Activated T-cell treated with anti-CD3 and anti-CD28 coated beads, Interleukin-2, amount 50 U/mL, for 4 hours (primary cell): ENCODE measurements at places on chromosomes 7 and 10. TPM values are rescaled to one million over a fixed set of nuclear protein-coding genes. Genes with fewer than 3 reads are reported as not detected.

GNA12 gene
- 25.7 TPM for total RNA-seq

GRCh38 chr7:22325671-22326070 is 31.3 kb downstream of the RAPGEF5 start:
- no peak for DNase-seq

- no peak for DNase-seq
Observed at GRCh38 chr7:97317575-97317974, 200.1 kb downstream of the SDHAF3 start.

STOX1 gene
- total RNA-seq: 0.35 TPM

- no peak for DNase-seq
Observed at GRCh38 chr10:112713411-112713810, 236.6 kb upstream of the TCF7L2 start.

DNA sequence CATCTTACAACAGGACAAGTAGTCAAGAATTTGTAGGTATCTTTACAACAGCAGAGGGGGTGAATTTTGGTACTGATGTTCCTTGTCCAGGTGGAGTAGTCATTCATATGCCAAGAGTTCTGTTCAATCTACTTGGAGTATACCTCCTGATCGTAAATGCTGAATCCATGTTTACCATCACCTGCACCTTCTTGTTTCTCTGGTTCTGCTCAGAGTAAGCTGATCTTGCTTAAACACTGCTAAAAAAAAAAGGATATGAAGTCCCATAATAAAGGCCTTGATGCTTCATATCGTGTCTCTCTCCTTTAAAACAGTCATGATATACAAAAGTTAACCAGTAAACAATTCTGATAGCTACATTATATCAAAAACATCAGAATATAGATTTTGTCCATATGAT is 45.3 kb upstream of the FOXP2 start:
- DNase-seq: no peak

CADPS2 gene
- total RNA-seq: 0.16 TPM

- no peak for DNase-seq
Observed at GRCh38 chr7:151264615-151265014, 16.1 kb upstream of the SMARCD3 start.

DNA sequence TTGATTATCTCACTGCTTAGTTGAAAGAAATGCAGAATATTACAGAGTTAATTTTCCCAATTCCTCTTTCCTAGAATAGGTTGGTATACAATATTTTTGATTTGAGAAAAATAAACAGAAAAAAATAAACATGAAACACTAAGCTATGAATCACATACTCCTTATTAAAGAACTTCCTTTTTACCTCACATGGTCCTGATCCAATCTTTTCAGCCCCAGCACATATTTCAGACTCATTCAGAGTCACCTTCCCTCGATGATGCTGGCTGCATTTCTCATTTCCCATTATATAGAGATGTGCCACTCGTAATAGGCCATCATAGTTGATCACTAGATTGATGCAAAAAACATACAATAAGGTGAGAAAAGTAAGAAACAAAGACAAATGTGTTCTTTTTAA is 64.6 kb downstream of the HGF start:
- DNase-seq: no peak

GRCh38 chr10:47101807-47102206 is 190.6 kb downstream of the PTPN20 start:
- no peak for DNase-seq

DNA sequence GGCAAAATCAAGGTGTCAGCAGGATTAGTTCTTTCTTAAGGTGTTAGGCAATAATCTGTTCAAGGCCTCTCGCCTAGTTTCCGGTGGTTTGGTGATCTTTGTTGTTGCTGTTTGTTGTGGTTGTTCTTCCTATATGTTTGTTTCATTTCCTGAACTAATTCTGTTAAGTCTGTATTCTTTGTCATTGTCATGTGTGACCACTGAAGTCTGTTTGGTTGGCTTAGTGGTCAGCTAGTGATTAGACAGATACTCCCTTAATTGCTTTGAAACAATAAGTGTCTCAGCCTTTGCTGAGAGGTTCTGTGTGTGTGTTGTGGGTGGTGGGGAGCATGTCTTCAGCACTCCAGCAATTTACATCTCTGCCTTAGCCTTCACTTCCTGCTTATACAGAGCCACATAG is 46.0 kb downstream of the ABCC2 start:
- no peak for DNase-seq

- DNase-seq: no peak
Observed at GRCh38 chr7:47326808-47327207, 255.1 kb downstream of the TNS3 start.

CNPY4 gene
- total RNA-seq: 6.6 TPM

SLC16A12 gene
- total RNA-seq: not detected
